Activated CD4-positive, alpha-beta T cell treated with anti-CD3 and anti-CD28 coated beads, Interleukin-2, amount 50 U/mL, for 24 hours (primary cell): ENCODE measurements at places on chromosomes 1 and 21.

GRCh38 chr1:236148470-236148845, 6.1 kb downstream of the GPR137B start:
- no peak for DNase-seq

GRCh38 chr1:113279776-113280391, 110.4 kb upstream of the MAGI3 start:
- DNase-seq = no peak

- peak; percentile 34 for DNase-seq
Measured at GRCh38 chr1:35577071-35577998, 4.2 kb downstream of the TFAP2E start.

- DNase-seq = no peak
Measured at GRCh38 chr1:221184131-221184794, 305.0 kb downstream of the HLX start.

- DNase-seq = no peak
Measured at GRCh38 chr1:155910621-155911121, 478 bp downstream of the RIT1 start.

DNA sequence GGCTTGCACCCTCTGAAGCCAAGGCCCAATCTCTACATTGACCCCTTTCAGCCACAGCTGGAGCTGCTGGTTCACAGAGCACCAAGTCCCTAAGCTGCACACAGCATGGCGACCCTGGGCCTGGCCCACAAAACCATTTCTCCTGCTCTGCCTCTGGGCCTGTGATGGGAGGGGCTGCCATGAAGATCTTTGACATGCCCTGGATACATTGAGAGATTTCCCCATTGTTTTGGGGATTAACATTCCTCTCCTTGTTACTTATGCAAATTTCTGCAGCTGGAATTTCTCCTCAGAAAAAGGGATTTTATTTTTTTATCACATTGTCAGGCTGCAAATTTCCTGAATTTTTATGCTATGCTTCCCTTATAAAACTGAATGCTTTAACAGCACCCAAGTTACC, 235.8 kb downstream of the COL11A1 start:
- DNase-seq = no peak

- DNase-seq = no peak
Measured at GRCh38 chr1:216766633-216767327, 43.6 kb upstream of the ESRRG start.

GRCh38 chr1:183363972-183364371, 54.2 kb downstream of the NMNAT2 start:
- DNase-seq = no peak

GRCh38 chr21:28455253-28455600, 537.5 kb downstream of the LTN1 start:
- DNase-seq = no peak

- DNase-seq = no peak
Measured at GRCh38 chr1:205118752-205119151, 3.0 kb downstream of the RBBP5 start.

DNA sequence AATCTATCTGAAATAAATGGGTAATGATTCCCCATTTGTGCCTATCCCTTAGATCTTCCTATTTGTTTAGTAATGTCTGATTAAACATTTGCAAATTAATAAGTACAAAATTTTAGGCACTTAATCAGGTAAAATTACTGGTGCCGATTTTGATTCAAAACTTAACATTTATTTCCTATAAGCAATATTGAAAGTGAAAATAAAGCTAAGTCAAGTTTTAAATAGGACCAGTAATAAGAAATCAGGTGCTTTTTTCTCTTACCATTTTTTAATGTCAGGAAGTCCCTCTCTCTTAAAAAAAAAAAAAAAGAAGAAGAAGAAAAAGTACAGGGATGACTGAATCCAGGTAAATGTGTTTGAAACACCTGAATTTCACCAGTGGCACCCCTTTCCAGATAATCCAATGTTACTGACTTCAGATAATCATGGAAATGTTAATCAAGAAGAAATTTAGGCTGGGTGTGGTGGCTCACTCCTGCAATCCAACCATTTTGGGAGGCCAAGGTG, 836 bp upstream of the GBP4 start:
- DNase-seq = no peak

GRCh38 chr1:14138687-14139086, 438.7 kb downstream of the PRDM2 start:
- DNase-seq = no peak

- no peak for DNase-seq
Measured at GRCh38 chr1:238961790-238962189, 424.6 kb upstream of the CHRM3 start.

GRCh38 chr1:58162952-58163550, 383.5 kb downstream of the OMA1 start:
- DNase-seq = no peak

DNA sequence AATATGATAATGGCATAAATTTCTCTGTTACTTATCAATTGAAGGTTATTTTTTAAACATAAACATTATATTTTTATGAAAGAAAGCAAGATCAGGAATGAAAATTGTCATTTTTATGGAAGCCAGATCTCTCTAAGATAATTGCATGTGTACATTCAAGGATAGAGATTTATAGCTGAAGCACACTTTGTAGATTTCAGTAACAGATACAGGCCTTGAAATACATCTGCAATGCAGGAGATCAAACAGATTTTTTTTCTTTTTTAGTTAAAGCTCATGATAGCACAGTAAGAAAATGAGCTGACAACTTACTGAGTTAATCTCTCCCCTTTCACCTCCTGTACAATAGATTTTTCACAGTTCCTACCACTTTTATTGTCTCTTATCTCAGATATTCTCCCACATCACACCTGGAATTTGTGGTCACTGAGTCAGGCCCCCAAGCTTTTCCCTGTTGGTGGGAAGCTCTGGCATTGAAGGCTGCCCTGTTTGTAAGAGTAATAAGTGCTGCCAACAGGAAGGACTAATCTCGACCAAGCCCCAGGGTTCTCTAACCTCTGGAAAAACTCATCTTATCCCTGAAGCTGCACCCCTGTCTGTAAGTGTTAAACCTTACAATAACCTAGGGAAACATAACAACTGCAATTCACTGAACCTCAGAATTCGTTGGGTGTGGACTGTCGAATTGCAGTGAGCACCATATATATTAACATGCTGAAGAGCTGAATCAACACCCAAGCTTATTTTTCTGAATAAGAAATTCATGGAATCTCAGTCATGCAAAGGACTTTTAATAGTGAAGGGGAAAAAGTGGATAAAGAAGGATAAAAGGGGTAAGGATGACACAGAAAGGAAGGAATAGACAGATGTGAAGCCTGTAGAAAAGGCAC, 599.0 kb downstream of the LMO4 start:
- no peak for DNase-seq

- no peak for DNase-seq
Measured at GRCh38 chr1:29506678-29507225, 270.4 kb downstream of the PTPRU start.

GRCh38 chr1:163093579-163093978, 24.4 kb downstream of the RGS4 start:
- DNase-seq = no peak

- DNase-seq = no peak
Measured at GRCh38 chr1:12458571-12458970, 159.4 kb downstream of the DHRS3 start.

GRCh38 chr1:179175011-179175841, 54.3 kb downstream of the ABL2 start:
- DNase-seq = no peak

DNA sequence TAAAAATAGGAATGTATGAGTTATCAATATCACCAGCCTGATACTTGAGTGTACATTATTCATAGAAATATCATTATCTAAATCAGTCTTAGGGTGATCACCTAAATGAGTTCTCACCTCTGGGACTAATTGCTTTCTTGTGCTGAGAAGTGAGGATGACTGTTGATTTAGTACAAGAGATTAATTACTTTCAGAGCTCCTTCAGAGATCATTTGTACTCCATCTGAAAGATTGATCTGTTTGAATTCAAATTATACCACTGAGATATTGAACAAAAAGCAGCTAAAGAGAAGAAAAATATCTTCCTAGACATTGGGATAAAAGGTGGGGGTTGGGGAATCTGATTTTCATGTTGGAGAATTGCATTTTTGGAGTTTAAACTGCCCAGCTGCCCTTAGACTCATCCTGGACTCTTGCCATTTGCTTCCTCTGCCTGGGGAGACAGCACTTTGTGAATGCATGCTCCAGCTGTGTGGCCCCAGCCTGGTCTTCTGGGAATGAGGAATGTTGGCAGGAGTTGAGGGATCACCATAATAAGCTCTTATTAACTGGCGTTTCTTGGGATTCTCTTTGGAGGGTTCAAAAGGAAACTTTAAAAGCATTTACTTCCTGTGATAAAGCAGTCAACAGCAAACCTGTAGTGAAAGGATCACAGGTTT, 19.7 kb upstream of the PGBD2 start:
- DNase-seq = no peak
